Left cardiac atrium (tissue), 4 donors: ENCODE measurements at places on chromosomes 13 and 19. TPM values are rescaled to one million over a fixed set of nuclear protein-coding genes. Genes with fewer than 3 reads are reported as not detected.

GRCh38 chr19:18173054-18173571 lies 500 bp upstream of the IFI30 start:
- DNase-seq: peak; percentile 73

Gene OR4F17
- not detected for total RNA-seq

- DNase-seq: no peak
These were observed 60.1 kb upstream of the AKAP11 start for GRCh38 chr13:42211704-42212464.

- DNase-seq: peak; percentile 46
These were observed 571 bp downstream of the SAFB2 start for GRCh38 chr19:5621945-5622464.

GRCh38 chr13:20197361-20197834 lies 4.7 kb upstream of the GJB2 start:
- no peak for DNase-seq

Gene RNF113B
- total RNA-seq: not detected

DNA sequence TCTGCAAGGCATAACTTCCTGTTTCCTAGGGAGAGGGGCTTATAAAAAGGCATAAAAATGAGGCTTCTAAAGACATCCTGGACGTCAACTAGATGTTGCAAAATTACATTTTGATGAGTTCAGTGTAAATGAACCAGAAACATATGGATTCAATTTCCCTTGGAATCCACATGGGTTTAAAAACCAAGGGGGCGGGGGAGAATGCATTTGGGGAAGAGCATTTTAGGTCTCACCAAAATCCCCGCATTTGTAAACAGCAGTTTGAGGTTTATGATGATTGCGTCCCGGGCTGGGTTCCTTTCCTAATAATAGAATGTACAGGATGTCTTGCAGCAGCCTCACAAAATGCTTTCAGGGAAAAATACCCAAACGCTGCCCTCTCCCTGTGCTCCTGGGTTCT lies 407.8 kb downstream of the ZNF536 start:
- no peak for DNase-seq

GRCh38 chr19:17953316-17953801 lies 13.5 kb upstream of the KCNN1 start:
- no peak for DNase-seq

Gene GTF2F1
- 33.0 TPM for total RNA-seq
